ENCODE measurements at places on chromosomes 7 and 10. TPM values are rescaled to one million over a fixed set of nuclear protein-coding genes. Genes with fewer than 3 reads are reported as not detected.
A peak's percentile ranks its signal among the peaks of the same experiment; 100 is the strongest.

The SHH gene
- not detected for total RNA-seq

The PKD2L1 gene
- total RNA-seq: not detected

The CYP3A7 gene
- total RNA-seq: not detected

The CRCP gene
- 31.5 TPM for total RNA-seq

The HOXA1 gene
- 6.2 TPM for total RNA-seq

The CALML3 gene
- total RNA-seq: not detected

The FEZF1 gene
- not detected for total RNA-seq

The GPR15LG gene
- total RNA-seq: not detected

The SMO gene
- 0.29 TPM for total RNA-seq

The TMEM270 gene
- not detected for total RNA-seq

The CNNM1 gene
- 1.4 TPM for total RNA-seq

The AGAP5 gene
- not detected for total RNA-seq

The WNT8B gene
- total RNA-seq: not detected

The FLNC gene
- 11.2 TPM for total RNA-seq

The GNGT1 gene
- total RNA-seq: 0.24 TPM

The ANKRD61 gene
- total RNA-seq: 0.20 TPM

The LEP gene
- not detected for total RNA-seq

DNA sequence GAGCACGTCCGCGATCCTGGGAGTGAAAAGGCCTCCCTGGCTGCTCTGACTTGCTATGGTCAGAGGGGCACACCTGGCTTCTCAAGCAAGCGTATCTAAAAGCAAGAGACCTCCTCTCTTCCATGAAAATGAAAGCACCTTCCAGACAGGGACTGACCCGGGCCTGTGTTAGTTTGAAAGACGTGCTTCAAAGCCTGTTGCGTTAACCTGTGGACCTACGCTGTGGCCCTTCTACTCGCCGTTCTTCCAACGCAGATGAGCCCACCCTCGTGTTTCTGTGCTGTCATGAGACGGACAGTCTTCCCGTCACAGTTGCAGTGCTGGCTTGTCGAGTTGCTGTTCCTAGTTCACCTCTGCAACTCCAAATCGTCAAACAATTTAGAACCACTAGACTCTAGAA is 15.5 kb upstream of the GDI2 start:
- DNase-seq: no peak

DNA sequence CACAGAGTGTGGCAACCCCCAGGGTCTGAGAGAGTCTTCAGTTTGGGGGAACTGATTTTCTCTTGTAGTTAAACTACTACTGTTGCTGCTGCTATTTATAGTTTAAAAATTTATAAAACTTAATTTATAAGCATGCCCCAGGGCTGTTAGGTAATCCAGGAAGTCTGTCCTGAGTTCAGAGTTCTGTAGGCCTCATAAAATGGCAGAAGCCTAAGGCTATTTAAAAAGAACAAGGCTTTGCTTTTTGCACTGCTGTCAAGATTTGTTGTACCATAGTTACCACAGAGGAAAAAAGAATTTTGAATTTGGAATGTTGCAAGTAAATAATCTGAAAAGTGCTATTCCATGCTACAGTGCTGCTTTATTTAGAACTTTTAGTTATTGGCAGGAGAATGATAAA is 66.1 kb downstream of the AGK start:
- DNase-seq: peak; percentile 49

DNA sequence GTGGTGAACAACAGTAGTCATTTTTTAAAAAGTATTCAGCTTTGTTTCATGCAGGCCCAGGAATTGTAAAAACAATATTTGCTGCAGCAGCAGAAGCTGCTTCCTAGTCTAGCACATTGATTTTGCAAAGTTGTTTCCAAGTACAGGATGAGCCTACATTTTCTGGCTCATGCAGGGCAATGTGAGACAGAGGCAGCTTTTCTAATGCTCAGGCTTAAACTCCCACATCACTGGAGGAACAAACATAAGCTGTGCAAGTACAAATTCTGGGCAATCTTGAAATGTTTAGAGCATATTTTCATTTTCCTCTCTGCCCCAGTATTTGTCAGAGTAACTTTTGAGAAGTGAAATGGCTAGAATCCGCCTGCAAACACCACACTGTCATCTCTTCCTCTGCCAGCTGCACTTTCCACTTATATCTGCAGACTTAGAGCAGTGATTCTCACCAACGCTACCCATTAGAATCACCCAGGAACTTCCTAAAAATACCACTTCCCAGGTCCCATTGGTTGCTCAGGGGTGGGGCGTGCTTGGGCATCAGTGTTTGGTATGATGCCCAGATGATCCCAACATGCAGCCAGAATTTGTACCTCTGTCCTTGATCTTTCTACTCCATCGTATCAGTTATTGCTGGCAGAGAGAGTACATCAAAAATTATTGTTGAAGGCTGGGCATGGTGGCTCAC is 304.1 kb upstream of the LRGUK start:
- DNase-seq: no peak

- no peak for DNase-seq
These were observed 3.6 kb downstream of the EMX2 start for GRCh38 chr10:117546020-117546580.

DNA sequence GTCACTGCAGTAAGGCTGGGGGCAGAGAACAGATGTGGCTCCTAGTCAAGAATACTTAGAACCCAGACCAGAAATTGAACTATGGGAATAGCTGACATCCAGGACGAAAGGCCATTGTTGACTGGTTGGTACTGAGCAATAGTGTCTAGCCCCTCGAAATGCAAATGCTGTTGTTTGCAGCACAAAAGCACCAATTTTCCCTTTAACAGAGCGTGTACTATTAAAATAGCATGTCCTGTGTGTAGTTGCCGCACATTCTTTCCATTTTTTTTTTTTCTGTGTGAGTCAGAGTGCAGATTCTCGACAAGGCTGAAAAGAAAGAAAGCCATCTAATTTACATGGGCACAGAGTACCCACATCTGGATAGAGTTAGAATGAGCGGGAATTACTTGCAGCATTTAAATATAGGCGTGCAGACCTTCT is 302.4 kb downstream of the PTEN start:
- DNase-seq: peak; percentile 93

DNA sequence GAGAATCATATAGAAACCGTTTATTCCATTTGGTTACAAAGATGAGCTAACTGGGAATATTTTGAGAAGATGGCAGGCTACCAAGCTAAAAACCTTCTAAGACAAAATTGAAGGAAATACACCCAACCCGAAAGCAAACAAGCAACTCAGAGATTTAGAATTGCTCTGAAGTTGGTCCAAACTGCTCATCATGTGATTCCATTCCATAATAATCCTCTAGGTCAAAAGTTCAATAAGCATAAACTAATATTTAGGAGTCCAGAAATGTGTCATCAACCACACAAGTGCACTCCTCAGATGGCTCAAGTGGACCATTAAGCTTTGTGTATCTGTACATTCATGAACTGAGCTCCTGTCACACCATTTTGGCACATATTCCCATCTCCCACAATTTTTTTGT is 28.7 kb downstream of the DGKI start:
- DNase-seq: peak; percentile 36

- DNase-seq: peak; percentile 82
These were observed 8.4 kb downstream of the TCF7L2 start for GRCh38 chr10:112958275-112958995.

- DNase-seq: no peak
These were observed 433.2 kb upstream of the MGMT start for GRCh38 chr10:129033790-129034272.

- no peak for DNase-seq
These were observed 622.6 kb upstream of the CELF2 start for GRCh38 chr10:10394933-10395658.

DNA sequence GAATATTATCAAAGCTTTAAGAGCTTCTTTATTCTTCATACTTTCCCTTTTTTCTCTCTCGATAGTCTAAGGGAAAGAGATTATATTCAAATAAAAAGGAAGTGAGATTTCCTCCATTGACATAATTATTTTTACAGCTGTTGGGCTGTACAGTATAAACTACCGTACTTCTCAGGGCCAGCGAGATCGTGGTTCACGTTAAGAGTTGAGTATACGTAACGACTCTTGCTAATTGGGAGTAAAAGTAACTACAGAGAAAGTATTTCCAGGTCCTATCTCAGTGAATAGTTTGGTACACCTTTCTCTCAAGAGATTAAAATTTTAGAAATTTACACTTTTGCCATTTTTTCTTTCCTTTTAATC is 57.8 kb downstream of the INPP5F start:
- no peak for DNase-seq

- no peak for DNase-seq
These were observed 256.8 kb downstream of the BMPER start for GRCh38 chr7:34162027-34162565.

DNA sequence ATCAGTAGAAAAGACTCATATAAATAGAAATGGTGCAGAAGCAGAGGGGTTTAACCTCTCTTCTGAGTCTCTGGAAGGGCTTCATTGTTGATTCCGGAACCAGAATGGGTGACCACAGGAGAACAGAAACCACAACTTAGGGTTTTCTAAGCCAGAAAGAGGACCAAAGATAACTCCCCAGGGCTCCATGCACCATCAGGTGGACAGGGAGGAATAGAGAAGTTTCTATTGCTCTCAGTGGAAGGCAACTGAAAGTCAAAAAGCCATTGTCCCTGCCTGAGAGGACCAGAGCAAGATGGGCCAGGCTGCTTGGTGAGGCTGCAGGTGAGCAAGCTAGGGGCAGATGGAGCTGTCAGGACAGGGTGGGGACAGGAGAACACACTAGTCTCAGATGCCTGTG is 14.6 kb upstream of the NPS start:
- DNase-seq: no peak

- DNase-seq: no peak
These were observed 19.3 kb downstream of the VIPR2 start for GRCh38 chr7:159125104-159125954.

DNA sequence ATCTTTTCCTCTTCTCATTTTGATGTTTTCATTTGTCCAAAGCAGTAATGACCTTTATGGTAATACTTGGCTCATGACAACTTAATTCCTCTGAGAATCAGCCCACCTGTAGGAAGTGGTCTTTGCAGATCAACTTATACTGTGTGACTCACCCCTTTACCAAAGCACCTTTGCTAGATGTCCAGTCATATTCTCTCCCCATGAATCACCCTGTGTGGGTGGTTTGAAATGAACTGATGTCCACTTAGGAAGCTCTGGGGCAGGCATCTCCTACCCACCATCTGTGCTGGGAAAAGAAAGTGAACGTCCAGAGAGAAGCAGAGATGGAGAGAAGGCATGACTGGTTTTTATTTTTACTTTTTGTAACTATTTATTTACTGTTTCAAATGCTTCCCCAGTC is 410.3 kb downstream of the KIF20B start:
- peak; percentile 81 for DNase-seq

DNA sequence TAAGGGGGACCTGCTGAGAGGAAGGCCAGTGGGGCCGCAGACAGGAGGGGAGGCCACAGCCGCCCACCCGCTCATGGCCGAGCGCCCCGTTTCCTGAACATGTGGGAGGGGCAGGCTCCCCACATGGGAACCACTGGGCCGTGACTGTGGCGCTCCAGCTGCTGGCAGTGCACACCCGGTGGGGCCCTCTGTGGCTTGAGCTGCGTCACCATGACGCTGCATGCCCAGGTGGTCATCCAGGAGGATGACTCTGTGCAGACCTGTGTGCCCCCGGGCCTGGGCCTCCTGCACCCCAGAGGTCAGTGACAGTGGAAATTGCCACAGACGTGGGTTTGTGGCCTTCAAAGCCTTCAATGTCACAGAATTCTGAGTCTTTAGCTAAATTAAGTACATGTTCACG is 85.1 kb downstream of the MGMT start:
- no peak for DNase-seq

DNA sequence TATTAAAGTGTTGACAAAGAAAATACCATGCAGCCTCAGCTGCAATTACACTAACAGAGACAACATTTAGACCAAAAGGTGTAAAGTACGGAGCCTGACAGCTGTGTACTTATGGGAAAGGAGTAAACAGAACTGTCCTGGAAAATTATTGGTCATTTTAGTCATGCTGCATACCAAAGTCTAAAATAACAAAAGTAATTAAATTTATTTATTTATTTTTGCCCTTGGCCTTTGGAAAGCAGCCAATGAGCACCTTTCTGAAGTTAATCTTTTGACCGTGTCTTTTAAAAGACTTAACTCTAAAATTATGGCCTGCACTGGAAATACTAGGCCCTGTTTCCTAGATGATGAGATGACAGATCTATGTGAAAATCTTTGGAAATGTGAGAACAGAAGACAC is 597.6 kb downstream of the NXPH1 start:
- DNase-seq: no peak

DNA sequence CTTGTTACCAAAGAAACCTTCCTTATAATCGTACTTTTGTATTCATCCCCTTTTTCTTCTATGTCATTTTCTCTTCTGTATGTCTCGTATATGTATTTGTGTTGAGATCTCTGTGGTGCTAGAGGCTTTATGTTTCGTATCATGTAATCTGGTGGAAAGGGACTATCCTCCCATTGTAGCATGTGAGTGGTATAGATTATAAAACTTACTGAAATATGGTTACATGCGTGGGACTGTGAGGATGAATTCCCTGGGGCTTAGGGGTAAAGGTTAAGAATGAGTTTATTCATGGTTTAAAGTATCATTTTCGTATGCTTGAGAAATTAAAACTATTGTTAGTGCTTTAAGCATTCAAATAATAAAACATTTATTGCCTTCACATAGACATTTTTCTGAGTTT is 141.9 kb downstream of the ANKRD7 start:
- DNase-seq: no peak

DNA sequence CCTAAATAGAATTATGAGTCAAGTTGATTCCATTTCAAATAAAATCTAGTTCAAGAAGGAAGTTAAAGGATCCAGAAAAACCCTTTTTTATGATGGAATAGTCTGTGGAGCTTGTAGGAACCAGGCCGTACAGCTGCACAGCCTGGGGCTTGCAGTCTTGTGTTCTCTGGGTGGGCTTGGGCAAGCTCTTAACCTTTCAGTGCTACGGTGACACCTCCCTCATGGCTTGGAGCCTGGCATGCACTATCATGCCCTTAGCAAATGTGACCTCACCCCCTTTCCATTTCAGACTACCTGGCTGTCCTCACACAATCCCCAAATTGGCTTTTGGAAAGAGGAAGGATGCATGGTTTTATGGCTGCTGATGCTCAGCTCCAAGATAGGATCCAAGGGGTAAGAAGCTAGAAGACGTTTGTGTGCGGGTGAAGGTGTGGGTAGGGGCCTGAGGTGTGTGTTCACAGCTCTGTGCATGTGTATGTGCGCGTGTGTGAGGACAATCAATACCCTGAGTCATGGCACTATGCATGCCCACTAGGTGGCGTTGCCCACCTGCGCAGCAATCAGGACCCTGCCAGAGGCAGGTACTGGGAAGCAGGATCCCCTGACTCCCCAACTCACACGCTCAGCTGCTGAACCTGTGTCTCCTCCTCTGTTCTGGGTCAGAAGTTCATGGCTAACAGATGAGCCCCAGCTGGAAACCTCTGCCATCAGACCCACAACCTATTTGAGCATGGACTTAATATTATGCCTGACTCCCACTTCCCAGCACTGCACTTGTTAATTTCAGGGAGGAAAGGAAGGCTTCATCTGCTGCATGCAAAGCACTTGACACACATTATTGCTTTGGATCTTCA is 113.4 kb downstream of the PTPN20 start:
- no peak for DNase-seq

GRCh38 chr10:65675236-65675635 is 1250.6 kb upstream of the LRRTM3 start:
- no peak for DNase-seq

- no peak for DNase-seq
These were observed 39.4 kb downstream of the CTBP2 start for GRCh38 chr10:125121003-125121402.

- peak; percentile 5 for DNase-seq
These were observed 45.5 kb upstream of the HELLS start for GRCh38 chr10:94500063-94500462.

Measured in RPMI7951 (cell line).